Left renal cortex interstitium (tissue), 4 donors: ENCODE measurements at places on chromosomes 1 and 21.

DNA sequence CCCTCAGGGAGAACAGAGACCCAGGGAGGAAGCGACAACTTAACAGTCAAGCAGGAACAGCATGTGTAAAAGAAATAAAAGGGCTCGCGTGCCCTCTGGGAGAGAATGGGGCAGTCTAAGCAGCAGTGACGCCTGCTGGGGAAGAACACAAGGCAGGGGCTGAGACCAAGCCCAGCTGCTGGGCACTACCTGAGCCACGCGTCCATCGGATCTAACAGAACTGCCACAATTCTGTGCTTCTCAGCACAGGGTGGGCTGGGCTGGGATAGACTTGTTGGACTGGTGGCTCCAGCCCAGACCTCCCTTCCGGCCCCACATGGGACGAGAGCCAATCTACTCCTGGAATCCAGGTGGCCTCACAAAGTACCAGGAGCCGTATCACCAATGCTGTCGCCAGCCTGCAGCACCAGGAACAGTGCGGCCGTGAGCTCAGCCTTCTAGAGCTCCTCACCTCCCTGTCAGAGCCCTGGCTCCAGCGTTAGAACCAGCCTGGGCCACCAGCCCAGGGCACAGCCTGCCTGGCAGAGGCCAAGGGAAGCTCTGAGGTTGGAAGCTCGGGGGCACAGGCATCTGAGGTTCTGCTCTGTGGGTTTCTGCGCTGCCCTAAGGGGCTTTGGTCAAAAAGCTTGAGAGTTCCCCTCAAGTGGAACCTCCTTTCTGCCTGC is 7.4 kb downstream of the LRRC47 start:
- DNase-seq = no peak

GRCh38 chr1:111516005-111516535 is 12.6 kb upstream of the ADORA3 start:
- no peak for DNase-seq

- no peak for DNase-seq
These were observed 234.7 kb downstream of the TOMM20 start for GRCh38 chr1:234893725-234894630.

- DNase-seq = no peak
These were observed 73.0 kb downstream of the DHRS3 start for GRCh38 chr1:12544992-12545391.

DNA sequence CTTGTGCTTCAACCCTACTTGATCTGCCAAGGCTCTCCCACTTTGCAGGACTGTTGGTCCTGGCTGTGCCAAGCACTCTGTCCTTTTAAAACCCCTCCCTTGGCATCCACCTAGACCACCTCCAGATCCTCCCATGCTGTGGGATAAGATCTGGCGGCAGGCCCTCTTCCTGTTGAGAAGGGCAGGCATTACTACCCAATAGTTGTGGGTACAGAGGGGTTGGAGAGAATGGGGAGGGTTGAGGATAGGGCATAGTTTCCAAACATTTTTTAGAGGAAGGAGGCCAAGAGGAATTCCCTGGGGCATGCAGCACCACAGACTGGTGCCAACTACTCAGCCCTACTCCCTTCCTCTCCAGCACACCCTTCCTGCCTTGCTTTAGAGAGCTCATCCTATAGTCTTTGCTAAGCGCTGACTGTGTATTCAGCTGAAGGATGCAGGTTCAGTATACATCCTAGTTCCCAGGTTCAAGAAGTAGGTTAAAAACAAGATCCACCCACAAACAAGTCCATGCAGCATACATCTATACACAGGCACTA is 70.7 kb downstream of the TRABD2B start:
- DNase-seq = no peak

GRCh38 chr1:237610157-237610556 is 280.6 kb downstream of the ZP4 start:
- no peak for DNase-seq

DNA sequence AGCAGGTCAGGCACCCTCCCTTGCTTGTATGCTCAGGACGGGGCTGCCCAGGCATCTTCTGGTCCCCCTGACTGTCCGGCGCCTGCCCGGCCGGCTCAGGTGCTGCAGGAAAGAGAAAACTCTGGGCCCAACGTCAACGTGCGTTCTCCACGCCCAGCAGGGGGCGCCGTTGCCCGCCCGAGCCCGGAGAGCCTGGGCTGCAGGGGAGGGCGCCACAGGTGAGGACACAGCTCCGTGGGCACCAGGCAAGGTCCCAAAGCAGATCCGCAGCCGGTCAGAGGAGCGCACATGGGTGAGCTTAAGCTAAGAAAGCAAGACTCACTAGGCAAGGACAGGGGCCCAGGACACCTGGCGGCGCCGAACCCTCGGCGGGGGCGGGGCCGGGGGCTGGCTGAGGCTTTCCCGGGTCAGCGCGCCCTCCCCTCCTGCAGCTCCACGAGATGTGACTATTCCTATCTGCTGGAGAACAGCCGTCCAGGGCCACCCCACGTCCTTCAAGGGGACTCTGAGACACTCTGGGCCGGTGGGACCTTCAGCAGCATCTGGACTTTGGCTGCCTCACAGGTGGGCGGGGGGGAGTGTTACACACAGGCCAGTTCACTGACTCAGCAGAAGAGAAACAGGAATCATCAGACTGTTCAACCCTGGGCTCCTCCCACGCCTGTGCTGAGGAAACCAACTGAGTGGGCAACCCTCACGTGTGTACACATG is 29.3 kb downstream of the KRTAP10-1 start:
- no peak for DNase-seq

GRCh38 chr1:84632673-84633434 is 57.4 kb downstream of the SSX2IP start:
- DNase-seq = no peak

- DNase-seq = no peak
These were observed 32.3 kb downstream of the TMEM63A start for GRCh38 chr1:225849925-225850324.

DNA sequence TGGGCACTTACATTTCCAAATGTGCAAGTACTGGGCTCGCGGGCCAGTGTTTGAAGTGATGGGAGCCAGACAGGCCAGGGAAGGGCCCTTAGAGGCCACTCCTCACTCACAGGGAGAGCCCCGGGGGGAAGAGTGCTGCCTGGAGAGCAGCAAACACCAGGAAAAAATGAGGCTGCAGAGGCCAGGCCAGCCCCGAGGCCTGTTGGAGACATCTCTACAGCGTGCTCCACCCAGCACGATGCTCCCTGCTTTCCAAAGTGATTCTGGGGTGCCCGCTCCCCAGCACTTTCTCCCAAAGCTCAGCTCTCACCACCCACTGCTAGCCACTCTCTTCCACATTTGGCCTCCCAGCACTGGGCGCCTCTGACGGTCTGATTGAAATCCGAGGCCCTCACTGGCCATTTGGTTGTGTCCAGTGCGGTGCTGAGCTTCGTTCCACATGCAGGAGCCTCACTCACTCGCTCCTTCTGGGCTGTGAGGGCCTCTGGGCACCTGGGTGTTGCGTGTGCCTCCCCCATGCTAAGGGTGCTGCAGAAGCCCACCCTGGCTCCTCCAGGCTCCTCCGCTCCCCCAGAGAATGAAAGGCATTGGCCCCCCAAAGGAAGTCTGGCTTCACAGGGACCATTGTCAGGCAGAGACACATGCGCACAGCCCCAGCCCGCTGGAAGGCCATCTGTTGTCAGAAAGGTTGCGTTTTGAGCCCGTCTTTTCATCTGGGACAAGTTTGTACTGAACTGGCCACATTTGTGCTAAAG is 385.4 kb upstream of the VAMP3 start:
- DNase-seq = no peak

- DNase-seq = no peak
These were observed 41.7 kb downstream of the CD53 start for GRCh38 chr1:110914676-110915075.

DNA sequence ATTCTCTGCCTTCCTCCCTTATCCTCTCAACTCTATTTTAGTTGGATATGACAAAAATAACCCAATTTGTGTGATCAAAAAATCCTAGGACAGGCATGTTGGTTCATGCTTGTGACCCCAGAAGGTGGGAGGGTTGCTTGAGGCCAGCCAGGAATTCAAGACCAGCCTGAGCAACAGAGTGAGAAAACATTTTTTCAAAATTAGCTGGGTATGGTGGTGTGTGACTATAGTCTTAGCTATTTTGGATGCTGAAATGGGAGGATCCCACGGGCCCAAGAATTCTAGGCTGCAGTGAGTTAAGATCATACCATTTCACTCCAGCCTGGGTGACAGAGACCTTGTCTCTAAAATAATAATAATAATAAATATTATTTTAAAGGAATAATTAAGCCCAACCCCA is 1383.1 kb upstream of the ADGRL2 start:
- DNase-seq = no peak

DNA sequence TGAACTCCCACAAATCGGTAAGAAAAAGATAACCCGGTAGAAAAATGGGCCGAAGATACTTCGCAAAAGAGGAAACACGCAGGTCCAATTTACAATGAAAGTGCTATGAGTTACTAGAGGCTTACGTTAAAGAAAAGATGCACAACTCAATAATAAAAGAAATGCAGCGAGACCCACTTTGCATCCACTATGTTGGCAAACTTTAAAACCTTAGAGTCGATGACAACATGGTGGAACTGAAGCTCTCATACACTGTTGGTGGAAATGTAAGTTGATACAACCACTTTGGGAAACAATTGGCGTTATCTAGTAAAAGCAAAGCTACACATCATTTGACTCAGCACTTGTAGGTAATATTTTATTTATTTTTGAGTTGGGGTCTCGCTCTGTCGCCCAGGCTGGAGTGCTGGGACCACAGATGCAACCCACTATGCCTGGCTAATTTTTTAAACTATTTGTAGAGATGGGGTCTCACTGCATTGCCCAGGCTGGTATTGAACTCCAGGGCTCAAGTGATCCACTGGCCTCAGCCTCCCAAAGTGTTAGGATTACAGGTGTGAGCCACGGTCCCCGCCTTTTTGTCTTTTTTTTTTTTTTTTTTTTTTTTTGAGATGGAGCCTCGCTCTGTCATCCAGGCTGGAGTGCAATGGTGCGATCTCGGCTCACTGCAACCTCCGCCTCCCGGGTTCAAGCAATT is 696 bp upstream of the GPATCH3 start:
- no peak for DNase-seq

- DNase-seq = no peak
These were observed 49.0 kb downstream of the TOMM20 start for GRCh38 chr1:235079443-235080296.

DNA sequence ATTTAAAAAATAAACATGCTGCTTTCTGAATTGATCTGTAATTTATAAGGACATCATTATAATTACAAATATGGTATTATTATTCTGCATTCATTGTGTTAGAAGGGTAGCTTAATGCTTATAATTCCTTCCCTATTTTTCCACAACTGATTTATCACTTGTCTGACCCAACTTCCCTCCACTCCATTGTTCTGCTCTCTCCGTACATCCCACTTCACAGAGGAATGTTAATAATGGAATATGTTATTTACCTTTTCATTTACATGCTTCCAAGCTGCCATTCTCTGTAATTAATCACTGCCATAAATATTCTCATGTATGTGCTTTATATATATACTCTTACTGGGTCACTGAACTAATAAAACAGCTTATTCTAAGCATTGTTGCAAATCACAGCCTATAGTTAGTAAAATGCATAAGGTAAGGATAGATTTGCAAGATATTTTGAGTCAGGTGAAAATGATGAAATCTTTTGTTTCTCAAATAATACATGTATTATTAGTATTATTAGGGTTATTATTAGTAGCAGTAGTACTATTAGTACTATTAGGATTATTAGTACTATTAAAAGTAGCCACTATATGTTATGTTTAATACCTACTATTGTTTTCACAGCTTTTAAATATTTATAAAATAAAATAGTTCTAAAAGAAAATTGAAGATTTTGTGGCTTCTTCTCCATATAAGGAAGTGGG is 70.6 kb upstream of the NEK7 start:
- DNase-seq = no peak

- no peak for DNase-seq
These were observed 22.1 kb downstream of the UMODL1 start for GRCh38 chr21:42093186-42093585.

DNA sequence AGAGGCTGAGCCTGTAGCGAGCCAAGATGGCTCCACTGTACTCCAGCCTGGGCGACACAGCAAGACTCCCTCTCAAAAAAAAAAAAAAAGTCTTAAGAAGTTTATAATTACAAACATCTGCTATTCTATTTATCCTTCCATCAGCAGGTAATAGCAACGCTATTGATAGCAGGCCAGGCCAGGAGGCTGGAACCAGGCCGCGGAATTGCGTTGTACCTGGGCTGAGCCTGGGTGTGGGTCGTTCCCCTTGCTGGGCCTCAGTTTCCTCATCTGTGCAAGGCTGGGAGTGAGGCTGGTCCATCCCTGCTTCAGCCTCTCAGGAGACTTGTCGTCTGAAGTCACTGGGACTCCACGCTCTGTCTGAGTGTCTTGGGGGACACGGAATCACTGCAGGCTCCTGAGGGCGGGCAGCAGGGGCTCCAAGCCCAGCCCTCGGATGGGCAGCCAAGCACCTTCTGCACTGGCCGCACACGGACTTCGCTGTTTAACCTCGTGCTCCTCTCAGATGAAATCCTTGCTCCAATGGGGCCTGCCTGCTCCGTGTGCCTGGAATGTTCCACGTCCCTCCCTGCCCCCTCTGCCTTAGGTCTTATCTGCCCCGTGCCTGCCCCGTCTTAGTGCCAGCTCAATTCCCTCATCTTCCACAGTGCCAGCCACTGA is 103.9 kb upstream of the C1orf174 start:
- DNase-seq = no peak

DNA sequence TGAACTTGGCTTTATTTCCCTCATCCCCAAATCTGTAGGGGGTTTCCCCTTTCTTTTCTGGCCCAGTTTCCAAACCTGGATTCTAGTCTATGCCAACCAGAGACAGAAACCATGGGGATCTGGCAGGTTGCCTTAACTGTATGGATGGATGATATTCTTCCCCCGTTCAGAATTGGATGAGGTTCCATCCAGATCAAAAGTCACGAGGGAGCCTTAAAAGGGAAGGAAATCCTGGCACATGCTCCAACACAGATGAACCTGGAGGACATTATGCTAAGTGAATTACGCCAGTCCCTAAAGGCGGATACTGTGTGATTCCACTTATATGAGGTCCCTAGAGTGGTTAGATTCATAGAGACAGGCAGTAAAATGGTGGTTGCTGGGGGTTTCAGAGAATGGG is 124.4 kb downstream of the HUNK start:
- DNase-seq = no peak

- no peak for DNase-seq
These were observed 49.5 kb downstream of the SETD4 start for GRCh38 chr21:36010801-36011200.

DNA sequence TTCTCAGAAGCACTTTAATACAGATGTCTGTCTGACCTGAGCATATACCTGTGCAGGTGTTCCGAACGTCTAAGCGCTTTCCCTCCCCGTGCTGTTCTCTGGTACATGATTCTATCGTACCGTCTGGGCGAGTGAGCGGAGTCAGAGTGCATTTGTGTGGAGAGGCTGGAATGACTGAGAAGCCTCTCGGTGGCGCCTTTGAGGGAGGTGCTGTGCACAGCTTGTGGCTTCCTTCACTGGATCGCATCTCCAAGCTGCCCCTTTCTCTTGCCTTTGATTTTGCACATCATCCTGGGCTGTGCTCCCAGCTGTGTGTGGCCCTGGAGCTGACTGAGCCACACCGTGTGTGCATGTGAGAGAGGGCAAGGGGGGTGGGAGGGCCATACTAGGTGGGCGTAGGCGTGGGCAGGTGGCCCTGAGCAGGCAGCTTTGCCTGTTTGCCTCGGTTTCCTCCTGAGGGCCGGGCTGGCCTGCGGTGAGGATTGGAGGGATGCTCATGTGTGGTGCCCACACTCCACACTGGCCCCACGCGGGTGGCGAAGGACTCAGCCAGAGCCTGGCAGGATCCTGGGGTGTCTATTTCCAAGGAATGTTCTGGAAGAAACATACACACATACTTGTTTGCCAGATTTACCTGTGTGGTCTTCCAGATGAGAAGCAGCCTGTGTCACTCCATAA is 105.3 kb downstream of the ADARB1 start:
- no peak for DNase-seq

GRCh38 chr1:1892079-1892762 is 1.3 kb upstream of the GNB1 start:
- no peak for DNase-seq
